ENCODE measurements at places on chromosomes 13 and 19.

DNA sequence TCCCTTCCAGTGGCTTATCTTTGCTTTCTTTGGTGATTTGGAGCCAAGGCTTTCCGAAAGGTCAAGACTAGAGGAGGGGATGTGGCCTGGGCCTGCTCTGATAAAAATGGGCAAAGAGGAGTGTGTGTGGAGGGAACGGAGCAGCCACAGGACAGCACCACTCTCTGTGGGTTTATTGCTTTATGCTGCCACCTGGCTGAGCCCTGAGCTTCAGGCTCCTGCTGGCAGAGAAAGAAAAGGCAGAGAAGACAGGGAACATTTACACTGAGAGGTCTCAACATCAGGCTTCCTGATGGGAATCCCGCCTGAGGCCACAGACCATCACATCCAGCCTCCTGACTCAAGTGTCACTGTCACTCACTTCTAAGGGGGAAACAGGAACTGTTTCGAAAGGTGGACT lies 9.2 kb upstream of the GSX1 start:
- peak; percentile 56 for DNase-seq

- peak; percentile 85 for DNase-seq
Measured at GRCh38 chr19:53424968-53425597, 6.7 kb upstream of the ZNF761 start.

GRCh38 chr19:4933528-4933927 lies 24.2 kb downstream of the UHRF1 start:
- DNase-seq, result peak; percentile 23

DNA sequence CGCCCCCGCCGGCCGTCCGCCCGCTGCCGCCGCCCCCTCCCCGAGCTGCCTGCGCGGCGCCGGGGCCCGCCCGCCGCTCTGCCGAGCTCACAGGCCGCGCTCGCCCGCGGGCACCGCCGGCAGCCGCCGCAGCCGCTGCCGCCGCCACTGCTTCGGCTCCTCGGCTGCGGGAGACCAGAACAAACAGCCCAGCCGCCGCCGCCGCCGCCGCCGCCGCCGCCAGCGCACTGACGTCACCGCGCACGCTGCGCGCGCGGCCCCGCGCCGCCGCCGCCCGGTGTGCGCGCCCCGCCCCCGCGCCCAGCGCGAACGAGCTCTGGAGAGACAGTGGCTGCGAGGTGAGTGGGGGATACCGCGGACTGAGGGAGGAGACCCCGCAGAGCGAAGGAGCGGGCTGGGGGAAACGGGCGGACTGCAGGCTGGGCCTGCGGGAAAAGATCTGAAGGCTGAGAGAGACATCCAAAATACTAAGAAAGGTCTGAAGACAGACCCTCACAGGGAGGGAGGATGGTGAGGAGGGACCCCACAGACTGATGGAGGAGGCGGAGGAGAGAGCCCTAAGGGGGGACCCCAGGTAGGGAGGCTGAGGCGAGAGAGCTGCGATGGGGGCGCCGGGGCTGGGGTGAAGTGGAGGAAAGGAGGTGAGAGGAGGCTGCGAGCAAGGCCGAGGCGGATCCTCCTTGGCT lies at the start of gene BRD4:
BRD4 (minus strand) TSS at position 229 of the 686 bp plus-strand sequence. CDS start 59,440 bp downstream, outside the sequence.
- DNase-seq, result peak; percentile 47

DNA sequence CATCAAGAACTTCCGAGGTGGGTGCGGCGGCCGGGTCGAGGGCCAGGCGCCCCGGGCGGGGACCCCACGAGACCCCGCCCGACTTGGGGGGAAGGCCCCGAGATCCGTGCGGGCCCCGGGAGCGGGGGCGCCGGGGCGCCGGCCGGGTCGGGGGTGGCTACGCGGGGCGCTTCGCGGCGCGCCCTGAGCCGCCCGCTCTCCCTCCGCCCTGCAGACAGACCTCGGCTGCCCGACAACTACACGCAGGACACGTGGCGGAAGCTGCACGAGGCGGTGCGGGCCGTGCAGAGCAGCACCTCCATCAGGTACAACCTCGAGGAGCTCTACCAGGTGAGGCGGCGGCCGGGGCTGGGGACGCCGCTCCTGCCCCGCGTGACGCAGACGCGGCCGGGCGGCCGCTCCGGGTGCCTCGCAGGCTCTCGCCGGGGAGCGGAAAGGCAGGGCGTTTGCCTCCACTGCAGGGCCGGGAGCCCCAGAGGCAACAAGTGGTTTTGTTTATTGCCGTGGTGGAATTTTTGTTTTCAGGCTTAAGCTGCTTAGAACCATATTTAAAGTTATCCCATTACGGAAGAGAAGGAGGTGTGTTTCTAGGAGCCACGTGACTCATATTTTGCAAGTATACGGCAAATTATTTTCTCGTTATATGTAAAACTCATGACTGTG lies 477 bp downstream of the CUL4A start:
- DNase-seq, result peak; percentile 68

DNA sequence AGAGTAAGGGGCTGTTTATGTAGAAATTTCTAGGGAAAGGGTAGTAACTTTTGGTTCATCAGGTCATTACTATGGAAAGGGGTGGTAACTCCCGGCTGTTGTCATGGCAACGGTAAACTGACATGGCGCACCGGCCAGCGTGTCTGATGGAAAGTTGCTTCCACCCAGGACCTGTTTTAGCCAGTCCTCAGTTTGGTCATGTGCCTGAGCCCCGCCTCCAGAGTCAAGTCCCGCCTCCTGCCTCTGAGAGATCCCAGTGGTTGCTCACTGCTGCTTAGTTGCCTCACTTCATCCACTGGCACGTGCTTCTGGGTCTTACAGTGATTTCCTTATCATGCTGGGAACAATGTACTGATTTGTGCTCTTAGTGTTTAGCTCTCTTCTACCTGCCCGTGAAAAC lies 455.2 kb upstream of the ZNF507 start:
- no peak for DNase-seq

DNA sequence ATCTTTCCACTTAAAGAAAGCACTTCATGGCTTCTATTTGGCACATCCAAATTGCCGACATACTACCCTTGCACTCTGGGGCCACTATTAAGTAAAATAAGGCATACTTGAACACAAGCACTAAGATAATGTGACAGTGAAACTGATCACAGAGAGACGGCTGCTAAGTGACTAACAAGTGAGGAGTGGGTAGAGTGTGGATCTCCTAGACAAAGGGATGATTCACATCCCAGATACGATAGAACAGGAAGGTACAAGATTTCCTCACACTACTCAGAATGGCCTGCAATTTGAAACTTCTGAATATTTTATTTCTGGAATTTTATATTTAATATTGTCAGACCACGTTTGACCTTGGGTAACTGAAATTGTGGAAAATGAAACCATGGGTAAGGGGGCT lies 1721.8 kb upstream of the SPRY2 start:
- peak; percentile 31 for DNase-seq

DNA sequence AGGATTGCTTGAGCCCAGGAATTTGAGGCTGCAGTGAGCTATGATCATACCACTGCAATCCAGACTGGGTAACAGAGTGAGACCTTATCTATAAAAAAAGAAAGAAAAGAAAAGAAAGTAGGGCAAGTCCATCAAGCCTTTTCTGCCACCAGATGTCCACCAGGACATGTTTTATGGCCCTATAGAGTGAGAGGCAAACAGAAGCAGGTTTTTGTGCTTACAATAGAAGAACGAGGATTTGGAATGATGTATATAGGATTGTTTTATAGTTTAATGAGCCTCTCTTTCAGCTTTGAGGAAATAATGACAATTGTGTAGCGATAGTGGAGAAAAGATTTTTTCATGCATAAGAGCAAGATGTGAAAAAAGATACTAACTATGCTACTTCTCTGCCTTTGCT lies 480.5 kb downstream of the KLF12 start:
- DNase-seq, result no peak

DNA sequence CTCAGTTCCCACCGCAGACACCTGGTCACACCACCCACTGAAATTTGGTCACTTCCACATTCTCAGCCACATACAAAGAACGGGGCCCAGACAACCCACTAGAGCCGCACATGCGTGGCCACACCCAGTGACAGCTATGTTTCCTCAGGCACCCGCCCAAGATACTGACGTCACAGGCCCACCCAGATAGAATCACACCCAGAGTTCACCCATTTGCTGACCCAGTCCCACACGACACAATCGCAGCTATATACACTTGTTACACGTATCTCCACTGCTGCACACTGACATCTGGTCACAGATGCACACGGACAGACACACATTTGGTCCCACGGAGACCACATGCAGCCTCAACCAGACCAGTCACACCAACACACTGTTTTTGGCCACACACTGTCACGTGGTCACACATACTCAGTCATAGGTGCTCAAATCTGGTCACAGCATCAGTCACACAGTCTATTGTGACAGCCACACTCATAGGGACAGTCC lies 2.9 kb downstream of the NUMBL start:
- DNase-seq, result peak; percentile 47

- no peak for DNase-seq
Measured at GRCh38 chr19:51121257-51121656, 3.4 kb upstream of the SIGLEC9 start.

- DNase-seq, result no peak
Measured at GRCh38 chr19:5927441-5927821, 13.4 kb downstream of the CAPS start.

- no peak for DNase-seq
Measured at GRCh38 chr13:111115061-111115964, at the start of gene ARHGEF7. Gene ARHGEF7, plus strand, starts transcription at chr13:111115310. Its CDS starts 217 bp downstream, at chr13:111115527.

DNA sequence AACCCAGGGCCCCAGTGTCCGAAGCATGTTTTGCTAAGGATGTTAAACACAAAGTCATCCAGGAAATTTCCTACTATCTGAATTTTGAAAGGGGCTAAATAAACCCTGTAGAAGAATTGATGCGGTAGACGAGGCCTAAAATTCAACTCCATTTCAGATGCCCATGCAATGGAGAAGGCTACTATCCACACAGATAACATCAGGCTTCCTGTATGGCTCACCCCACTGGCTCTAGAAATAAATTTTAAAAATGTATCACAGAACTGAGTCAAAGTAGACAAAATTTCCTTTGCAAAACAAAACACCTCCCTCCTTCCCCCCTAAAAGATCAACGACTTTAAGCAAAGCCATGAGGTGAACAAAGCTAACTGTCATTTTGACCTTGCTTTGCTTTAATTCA lies 188.4 kb downstream of the ABCC4 start:
- DNase-seq, result no peak

DNA sequence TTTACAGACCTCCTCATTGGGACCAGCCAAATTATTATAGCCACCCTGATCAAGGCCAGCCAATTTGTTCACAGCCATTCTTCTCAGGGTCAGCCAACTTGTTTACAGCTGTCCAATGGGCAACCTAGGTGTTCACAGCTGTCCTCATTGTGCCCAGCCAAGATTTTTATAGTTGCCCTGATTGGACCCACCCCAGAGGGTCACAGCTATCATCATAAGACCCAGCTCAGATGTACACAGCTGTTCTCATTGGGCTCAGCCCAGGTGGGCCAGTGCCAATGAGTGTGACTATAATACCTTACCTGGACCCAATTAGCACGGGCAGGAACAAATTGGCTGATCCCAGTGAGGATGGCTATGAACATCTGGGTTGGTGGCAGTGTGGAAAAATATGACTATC lies 1151.8 kb downstream of the UQCRFS1 start:
- DNase-seq, result no peak

DNA sequence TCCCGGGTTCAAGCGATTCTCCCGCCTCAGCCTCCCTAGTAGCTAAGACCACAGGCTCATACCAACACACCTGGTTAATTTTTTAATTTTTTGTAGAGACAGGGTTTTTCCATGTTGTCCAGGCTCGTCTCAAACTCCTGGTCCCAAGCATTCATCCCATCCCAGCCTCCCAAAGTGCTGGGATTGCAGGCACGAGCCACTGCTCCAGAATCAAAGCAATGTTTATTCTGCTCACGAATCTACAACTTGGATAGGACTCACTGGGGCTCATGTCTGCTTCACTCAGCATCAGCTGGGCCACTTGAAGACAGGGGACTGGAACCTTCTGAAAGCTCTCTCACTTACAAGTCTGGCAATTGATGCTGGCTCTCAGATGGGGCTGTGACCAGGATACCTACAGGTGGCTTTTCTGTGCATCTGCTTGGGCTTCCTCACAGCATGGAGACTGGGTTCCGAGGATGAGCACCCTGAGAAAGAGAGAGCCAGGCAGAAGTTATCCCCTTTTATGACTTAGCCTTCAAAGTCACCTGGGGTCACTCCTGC lies 8.2 kb upstream of the ZNF792 start:
- DNase-seq, result no peak

DNA sequence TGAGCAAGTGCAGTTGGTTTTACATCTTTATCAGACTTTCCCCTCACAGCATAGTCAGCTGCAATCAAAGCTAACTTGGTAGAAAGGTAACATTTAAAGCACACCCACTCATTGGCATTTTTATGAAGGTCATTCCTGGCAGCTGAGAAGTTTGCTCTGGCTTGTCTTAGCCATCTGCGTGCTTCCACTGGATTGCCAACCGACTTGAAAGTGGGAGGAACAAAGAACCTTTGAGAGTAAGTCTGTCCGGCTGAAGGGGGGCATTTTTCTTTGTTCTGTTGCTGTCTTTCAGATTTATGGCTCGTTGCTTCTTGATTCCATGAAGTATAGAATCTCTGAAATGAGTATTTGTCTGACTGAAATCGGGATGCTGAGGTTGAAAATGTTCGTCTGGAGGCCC lies 103.1 kb downstream of the SACS start:
- no peak for DNase-seq

DNA sequence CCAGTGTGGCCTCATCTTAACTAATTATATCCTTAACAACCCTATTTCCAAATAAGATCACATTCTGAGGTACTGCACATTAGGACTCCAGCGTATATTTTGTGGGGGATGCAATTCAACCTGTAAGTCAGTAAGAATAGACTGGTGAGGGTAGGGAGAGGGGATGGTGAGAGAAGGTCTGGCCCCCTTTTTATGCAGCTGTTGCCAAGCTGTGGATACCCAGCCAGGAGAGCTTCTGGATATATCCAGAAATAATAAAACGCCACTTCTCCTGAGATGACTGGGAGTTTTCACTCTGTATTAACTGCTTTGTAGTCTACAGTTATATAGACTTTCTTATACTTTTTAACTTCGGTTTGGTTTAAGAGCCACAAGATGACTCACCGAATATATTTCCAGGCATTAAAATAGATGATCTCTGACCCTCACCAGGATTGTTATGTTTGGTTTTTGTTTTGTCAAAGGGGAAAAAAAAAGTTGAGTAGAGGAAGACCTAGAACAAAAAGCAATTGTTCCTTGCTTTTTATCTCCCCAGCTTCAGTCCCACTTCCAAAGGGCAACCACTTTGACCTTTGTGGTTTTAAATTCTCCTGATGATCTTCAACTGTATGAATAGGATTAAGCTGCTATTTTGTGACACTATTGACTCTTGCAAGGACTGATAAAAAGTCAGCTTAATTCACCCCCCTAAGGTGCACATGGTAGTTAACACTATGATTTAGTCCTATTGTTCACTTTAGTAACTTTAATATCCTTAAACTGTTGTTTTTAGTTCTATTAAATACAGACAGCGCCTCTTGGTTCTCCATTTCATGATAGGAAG lies 3.1 kb upstream of the NEK3 start:
- DNase-seq, result peak; percentile 68

GRCh38 chr13:27964741-27965323 lies 4.3 kb downstream of the CDX2 start:
- DNase-seq, result no peak

All from choroid plexus epithelial cell (primary cell).